Heart left ventricle (tissue), 16 donors: ENCODE measurements at places on chromosomes 12 and 14.

DNA sequence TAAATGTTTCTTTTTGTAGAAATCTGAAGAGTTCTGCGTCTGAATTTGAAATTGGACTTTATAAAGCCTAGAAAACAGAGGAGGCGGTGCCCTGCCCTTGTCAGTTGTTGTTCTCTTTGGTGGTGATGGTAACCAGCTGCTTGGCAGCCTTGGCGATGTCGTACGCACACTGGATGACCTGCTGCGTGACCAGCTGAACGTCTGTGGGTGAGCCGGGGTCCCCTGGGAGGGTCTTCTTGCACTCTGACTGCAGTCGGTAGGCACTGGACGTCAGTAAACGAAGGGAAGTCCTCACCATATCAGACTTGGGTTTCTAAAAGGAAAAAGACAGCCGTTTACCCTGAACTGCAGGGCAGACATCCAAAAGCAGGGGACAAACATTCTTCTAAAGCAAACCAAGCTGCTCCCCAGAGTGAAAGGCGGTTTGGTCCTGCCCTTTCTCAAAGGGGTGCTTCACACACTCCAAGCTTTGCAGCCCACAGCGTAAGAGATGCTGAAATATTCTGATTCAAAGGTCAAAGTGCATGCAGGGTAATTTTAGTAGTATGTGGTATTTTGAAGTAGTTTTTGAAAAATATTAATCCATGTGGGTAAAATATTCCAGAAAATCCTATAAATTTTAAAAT is 32.9 kb downstream of the TCHP start:
- no peak overlapping the region for H3K4me3 ChIP-seq
- no peaks in the 10 kb centered on the region for H3K27me3 ChIP-seq
- H3K36me3 ChIP-seq: peaks cover 71% of the 10 kb centered on the region
- DNase-seq: peak; percentile 66

- H3K4me1 ChIP-seq: peaks cover 55% of the 10 kb centered on the region
- peak overlapping the region; percentile 66 for H3K27ac ChIP-seq
- no peaks in the 10 kb centered on the region for H3K36me3 ChIP-seq
- DNase-seq: no peak
These were observed 12.7 kb upstream of the DCP1B start for GRCh38 chr12:2016862-2017545.

- DNase-seq: no peak
- no peak overlapping the region for H3K4me3 ChIP-seq
- no peak overlapping the region for H3K27ac ChIP-seq
These were observed 139.4 kb downstream of the GRIP1 start for GRCh38 chr12:66539431-66539830.

DNA sequence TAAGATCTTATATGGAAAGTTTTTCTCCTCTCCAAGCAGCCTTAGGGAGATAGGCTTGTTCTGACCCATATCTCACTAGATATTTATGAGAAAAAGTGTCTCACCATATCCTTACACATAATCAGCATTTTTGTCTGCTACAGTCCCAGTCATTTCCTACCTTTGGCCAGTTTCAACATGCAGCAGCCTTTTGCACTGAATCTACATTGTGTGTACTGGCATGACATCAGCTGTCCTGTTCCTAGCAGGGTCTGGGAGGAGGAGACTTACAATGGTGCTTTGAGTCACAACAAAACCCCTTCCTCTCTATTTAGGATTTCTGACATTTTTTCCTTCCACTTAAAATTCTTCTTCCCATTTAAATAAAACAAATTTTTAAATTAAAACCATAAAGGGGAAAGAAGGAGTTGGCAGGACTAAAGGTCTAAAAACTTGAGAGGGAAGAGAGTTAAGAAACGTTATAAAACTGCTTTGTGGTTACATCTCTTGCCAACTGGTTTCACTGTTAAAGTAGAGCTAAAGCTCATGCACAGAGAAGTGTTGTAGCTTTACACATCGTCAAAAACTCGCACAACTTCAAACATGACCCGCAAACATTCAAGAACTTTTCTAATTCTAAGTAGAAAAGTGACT is 53.3 kb upstream of the CERS5 start:
- H3K4me3 ChIP-seq: peak overlapping the region; percentile 51
- peaks cover 7% of the 10 kb centered on the region for H3K36me3 ChIP-seq
- peaks cover 18% of the 10 kb centered on the region for H3K4me1 ChIP-seq
- H3K27ac ChIP-seq: peak overlapping the region; percentile 78

DNA sequence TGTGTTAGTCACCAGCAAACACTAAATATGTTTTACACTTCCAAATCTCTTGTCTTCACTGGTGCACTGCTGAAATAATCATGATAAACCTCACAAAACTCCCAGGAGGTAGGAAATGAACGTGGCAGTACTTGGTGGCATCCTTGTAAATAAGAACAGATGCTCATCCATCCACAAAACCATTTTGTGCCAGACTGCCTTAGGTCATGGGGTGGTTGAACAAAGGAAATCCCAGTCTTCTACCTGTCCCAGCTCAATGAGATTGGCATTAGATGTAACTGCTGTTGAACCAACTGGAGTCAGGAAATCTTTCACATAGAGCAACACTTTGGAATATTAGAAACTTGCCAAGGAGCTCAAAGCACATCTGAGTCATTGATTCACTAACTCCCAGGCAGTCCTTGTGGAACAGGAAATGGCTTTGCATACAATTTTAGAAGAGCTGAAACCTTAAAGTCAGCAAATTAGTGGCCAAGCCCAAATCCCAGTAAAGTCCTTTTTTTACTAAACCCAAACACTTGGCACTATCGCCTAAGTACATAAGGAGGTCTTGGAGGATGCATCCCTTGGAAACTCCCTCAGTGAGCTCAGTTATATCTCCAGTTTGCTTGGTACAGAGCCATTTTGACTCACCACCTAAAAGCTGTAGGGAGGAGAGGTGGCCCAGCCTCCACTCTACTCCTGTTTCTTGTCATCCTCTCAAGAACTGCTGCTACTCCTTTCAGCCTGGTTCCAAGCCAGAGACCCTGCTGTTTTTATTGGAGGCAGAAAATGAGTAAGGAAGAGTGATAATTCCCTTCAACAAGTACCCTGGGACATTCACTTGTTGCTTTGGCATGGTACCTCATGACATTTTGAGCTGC is 208.0 kb downstream of the NOVA1 start:
- H3K4me1 ChIP-seq: no peaks in the 10 kb centered on the region
- H3K27me3 ChIP-seq: no peaks in the 10 kb centered on the region
- H3K27ac ChIP-seq: no peak overlapping the region
- H3K4me3 ChIP-seq: no peak overlapping the region

- no peaks in the 10 kb centered on the region for H3K27me3 ChIP-seq
- H3K4me1 ChIP-seq: no peaks in the 10 kb centered on the region
- H3K4me3 ChIP-seq: no peak overlapping the region
These were observed 115.4 kb downstream of the ESR2 start for GRCh38 chr14:64178814-64179213.
